Stimulated activated CD4-positive, alpha-beta T cell treated with anti-CD3 and anti-CD28 coated beads, Interleukin-4, amount 100 ng/mL, for 24 hours (primary cell): ENCODE measurements at places on chromosomes 13 and 19.
A peak's percentile ranks its signal among the peaks of the same experiment; 100 is the strongest.

GRCh38 chr19:17332677-17333581 lies 1.7 kb downstream of the ANO8 start:
- peak; percentile 45 for DNase-seq

DNA sequence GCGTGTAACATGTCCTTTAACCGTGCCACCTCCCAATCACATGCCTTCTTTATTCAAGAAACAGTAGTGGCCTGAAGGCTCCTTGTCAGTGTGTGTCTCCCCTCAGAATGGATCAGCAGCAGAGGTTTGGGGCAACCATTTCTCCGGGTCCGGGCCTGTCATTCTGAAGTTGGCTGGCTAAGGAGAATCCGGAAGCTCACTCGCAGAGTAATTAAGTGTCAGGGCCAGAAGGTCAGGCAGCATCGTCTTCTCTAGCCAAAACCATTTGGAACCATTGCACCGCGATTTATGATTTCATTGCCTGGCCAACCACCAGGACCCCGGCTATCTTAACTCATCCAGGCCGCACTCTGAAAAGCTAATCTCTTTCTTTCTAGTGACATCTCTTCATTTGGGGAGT lies 550.8 kb downstream of the EFNB2 start:
- DNase-seq: no peak

- no peak for DNase-seq
These were observed 3.9 kb downstream of the NFIC start for GRCh38 chr19:3370214-3370720.

GRCh38 chr13:38898481-38898880 lies 92.2 kb downstream of the STOML3 start:
- no peak for DNase-seq

DNA sequence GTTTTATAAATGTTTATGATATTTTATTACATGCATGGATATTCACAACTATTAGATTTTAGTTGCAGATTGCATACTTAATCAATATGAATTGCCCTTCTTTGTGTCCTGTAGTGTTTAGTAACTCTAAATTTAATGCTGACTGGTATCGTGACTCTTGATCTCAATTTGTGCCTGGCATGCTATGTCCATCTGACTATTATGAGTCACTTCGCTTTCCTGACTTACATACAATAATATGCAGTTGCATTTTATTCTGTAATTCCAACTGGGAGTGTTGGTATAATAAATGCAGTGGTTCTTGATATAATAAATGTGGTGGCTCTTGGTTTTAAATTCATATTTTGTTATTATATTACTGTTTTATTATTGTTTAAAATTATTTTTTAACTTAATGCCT lies 277.5 kb downstream of the LIG4 start:
- no peak for DNase-seq

DNA sequence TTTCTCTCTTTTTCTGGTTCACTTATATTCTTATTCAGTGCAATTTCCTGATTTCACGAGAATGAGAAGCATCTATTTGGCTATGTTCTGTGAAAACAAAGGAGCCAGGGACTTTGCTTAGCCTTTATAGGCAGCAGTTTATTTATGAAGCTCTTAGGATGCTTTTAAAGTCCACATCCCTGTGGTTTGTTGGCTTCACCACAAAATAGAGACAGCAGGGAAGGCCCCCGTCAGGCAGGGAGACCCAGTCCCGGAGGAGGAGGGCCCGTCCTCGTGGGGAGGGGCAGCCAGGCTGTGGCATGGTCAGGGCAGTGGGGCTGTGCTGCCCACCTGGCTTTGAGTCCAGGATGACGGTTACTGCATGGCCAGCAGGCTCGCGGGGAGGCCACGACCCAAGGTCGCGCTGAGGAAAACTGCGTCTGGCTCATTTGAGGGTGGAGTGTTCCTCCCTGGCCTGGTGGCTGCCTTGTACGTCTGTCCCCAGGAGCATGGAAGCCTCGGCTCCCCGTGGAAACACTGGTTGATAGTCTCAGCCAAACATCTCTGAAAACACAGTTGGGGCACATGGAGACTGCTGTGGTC lies 92.7 kb downstream of the ATP11A start:
- no peak for DNase-seq

DNA sequence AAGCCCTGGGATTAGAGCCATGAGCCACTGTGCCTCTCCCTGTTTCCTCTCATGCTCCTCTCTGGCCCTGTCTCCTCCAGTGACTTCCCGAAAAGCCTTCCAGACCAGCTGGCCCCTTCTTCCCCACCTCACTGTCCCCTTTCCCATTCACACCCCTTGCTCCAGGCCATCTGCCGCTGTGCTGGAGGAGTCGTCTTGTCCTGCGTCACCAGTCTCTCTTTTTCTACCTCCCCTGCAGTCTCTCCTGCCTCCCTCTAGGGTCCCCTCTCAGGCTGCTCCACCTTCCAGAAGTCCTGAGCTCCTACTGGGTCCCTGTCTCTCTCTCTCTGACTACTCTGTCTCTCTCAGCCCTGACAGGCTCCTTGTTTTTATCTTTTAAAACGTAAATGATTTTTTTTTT lies 5.3 kb upstream of the FFAR1 start:
- DNase-seq: no peak

DNA sequence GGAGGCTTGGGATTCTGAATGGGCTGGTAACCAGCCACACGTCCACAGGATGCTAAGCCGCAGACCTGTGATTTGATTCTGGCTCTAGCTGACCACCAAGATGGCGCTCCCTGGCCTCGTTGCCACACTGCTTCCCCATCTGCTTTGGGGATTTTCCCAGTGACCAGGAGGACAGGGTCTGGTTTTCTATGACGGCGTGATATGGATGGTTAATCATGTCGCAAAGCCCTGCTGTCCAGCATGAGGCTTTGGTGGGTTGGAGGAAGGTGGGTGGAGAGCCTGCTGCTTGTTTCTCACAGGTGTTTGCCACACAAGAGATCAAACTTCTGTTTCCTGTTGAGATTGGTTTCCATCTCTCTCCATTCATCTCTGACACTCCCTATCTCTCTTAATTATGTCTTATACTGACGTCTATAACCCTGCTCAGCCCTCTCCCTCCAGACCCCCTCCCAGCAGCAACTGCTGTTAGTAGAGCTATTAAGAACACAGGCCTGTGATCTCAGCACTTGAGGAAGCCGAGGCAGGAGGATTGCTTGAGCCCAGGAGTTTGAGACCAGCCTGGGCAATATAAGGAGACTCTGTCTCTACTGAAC lies 102.7 kb downstream of the SIPA1L3 start:
- DNase-seq: no peak
